ENCODE measurements at places on chromosomes 5 and 9.

- DNase-seq: no peak
These were observed 20.1 kb downstream of the C5orf58 start for GRCh38 chr5:170252720-170253350.

DNA sequence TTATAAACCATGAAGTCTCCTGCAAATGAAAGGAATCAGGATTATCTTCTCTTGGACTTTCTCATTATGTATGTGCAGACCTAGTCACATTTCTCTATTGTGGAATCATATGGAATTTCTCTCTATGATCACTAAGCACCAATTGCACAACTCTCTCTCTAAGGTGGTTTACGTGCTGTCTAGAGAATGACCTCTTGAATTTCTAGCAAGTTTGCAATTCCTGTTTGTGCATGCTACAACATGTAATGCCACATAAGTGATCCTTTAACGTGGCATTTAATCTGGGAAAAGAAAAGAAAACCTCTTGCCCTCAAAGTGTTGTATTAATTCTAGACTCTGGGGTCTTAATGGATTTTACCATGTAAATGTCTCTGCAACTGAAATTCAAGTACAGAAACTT, 5.0 kb upstream of the PPP2R2B start:
- DNase-seq: no peak

GRCh38 chr5:132008961-132009680, 2.3 kb downstream of the ACSL6 start:
- DNase-seq: no peak

GRCh38 chr9:135029871-135030565, 57.5 kb upstream of the OLFM1 start:
- DNase-seq: no peak
